ENCODE measurements at places on chromosomes 5 and 9.

DNA sequence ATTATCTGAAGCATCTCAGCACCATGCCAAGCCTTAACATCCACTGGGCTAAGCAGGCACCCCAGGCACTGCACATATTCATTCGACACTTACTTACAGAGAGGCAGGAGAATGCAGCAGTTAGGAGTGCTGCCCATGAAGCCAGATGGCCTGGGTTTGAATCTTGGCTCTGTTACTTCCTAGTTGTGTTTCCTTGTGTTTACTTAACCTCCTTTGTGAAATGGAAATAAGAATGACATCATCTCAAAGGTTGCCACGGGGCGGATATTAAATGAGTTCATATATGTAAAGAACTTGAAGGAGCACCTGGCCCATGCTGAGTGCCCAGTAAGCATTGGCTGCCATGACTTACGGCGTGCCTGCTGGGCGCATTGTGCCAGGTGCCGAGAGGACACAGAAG lies 565.2 kb downstream of the CDK5RAP2 start:
- H3K4me1 ChIP-seq, result no peaks in the 10 kb centered on the region
- no peak overlapping the region for H3K4me3 ChIP-seq
- H3K27ac ChIP-seq, result no peak overlapping the region
- peaks cover 5% of the 10 kb centered on the region for H3K27me3 ChIP-seq
- H3K36me3 ChIP-seq, result no peaks in the 10 kb centered on the region

GRCh38 chr9:137607141-137607857 lies 1.8 kb downstream of the ARRDC1 start:
- peak overlapping the region; percentile 11 for H3K27ac ChIP-seq
- DNase-seq, result peak; percentile 43
- no peaks in the 10 kb centered on the region for H3K27me3 ChIP-seq
- H3K36me3 ChIP-seq, result no peaks in the 10 kb centered on the region
- peak overlapping the region; percentile 76 for H3K4me3 ChIP-seq
- H3K4me1 ChIP-seq, result peaks cover 35% of the 10 kb centered on the region

DNA sequence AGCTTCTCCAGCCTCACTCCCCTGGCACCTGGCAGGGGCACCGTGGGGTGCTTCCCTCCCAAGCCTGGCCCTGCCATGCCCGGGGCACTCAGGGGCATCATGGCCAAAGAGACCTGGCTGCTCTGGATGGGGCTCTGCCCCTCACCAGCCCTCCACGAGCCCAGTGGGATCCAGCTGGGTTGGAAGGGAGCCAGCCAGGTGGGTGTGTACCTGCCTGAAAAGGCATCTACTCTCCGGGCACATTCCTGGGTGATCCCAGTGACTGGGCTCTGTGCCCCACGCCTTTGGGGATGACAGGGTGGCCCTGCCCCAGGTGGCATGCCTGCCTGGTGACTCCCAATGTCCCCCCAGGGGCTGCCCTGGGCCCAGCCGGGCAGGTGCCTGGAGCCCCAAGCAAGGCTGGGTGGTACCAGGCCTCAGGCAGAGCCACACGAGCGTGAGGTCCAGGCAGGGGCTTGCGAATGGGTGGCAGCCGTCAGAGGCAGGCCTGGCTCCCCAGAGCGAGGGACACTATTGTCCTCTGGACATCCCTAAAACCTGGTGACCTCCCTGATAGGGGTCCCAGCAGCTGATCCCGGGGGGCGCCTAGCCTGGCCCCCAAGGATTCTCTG lies 777 bp downstream of the GPSM1 start:
- H3K27me3 ChIP-seq, result no peaks in the 10 kb centered on the region
- peaks cover 6% of the 10 kb centered on the region for H3K4me1 ChIP-seq
- no peaks in the 10 kb centered on the region for H3K36me3 ChIP-seq
- peak overlapping the region; percentile 59 for H3K4me3 ChIP-seq
- DNase-seq, result peak; percentile 38
- H3K27ac ChIP-seq, result no peak overlapping the region

DNA sequence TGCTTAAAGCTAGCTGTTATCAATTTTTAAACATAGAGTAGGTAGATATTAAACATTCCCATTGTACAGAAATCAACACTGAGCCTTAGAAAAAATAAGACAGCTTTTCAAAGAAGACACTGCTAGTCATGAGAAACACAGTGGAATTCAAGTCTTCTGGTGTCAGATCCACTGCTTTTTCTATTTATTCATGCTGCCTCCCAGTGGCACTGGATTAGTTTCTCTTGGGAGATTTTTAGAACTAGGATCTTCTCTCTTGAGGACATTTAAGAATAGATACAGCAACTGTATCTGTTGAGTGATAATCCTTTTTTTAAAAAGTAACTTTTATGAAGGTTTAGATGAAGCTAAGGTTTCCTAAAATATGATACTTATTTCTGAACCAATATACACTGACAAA lies 1635.4 kb upstream of the C9orf72 start:
- H3K36me3 ChIP-seq, result no peaks in the 10 kb centered on the region
- peaks cover 30% of the 10 kb centered on the region for H3K27me3 ChIP-seq
- H3K4me3 ChIP-seq, result no peak overlapping the region
- peaks cover 8% of the 10 kb centered on the region for H3K4me1 ChIP-seq
- DNase-seq, result no peak

DNA sequence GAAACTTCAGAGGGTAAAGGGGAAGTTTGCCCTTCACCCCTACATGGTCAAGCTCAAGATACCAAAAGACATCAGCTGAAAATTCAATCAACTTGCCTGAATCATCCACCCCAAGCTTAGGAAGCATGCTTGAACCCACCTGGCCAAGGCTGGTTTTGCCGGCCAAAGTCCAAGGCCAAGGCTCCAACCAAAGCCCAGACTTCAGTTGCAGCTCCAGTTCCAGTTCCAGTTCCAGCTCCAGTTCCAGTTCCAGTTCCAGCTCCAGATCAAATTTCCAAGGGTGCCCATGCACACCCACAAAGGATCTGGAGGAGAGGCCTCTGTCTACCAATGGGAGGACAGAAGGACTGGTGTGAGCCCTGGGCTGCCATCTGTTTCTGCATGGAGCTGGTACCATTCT lies 4.6 kb upstream of the SERINC5 start:
- no peak overlapping the region for H3K27ac ChIP-seq
- peaks cover 15% of the 10 kb centered on the region for H3K4me1 ChIP-seq
- no peaks in the 10 kb centered on the region for H3K27me3 ChIP-seq
- no peak overlapping the region for H3K4me3 ChIP-seq
- H3K36me3 ChIP-seq, result peaks cover 8% of the 10 kb centered on the region

- H3K36me3 ChIP-seq, result no peaks in the 10 kb centered on the region
- no peak overlapping the region for H3K4me3 ChIP-seq
- no peak overlapping the region for H3K27ac ChIP-seq
- H3K4me1 ChIP-seq, result no peaks in the 10 kb centered on the region
- H3K27me3 ChIP-seq, result no peaks in the 10 kb centered on the region
Measured at GRCh38 chr5:10009802-10010201, 239.9 kb downstream of the ATPSCKMT start.

DNA sequence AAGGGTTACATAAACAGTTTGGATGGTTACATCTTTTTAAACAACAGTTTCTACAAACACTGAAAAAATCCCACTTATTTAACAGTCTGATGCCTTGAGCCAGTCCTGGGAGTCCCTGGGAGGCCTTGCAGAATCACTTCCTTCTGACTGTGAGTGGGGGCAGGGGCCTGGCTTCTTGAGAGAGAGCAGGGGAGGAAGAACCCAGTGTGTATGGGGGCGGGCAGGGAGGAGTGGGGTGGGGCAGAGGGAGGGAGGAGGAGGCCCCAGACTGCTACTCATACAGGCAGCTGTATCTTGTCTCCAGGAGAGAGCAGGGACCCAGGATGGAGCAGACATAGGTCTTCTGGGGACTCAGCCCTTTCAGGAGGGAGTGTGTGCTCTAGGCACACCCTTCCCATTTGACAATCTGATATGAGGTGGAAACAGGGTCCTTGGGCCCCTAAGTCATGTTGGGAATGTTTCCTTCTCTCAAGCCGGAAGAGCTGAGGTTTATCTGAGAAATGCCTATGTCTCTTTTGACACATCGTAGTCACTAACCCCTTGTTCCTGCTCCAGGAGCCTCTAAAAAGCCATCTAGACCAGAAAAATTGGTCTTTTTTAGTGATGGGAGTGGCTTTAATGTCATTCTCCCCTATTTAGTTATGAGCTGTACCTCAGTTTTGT lies 52.8 kb downstream of the IRF1 start:
- peak; percentile 81 for DNase-seq
- H3K4me1 ChIP-seq, result peaks cover 79% of the 10 kb centered on the region
- peak overlapping the region; percentile 65 for H3K27ac ChIP-seq
- H3K4me3 ChIP-seq, result peak overlapping the region; percentile 12

DNA sequence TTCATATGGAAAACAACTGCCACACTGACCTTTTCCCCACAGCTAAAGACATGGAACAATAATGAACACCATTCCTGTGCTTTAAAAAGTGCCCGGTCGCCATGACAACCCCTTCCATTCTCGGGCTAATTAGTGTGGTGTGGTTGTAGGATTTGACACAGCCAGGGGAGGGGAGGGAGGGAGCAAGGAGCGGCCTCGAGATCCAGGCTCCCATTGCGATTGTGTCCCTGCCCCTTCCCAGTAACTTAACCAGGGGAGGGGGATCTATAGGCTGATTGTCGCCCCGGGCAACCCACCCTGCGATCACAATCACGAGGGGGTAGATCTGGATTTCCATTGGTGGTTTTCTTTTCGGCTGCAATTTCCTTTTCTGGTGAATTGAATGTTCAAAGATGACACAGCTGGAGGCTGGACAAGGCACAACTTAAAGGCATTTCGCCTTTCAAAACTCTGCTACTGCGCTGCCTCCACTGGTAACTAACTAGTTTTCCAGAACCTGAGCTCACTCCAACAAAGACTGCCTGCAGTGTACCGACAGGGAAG lies 96.7 kb upstream of the RETREG1 start:
- H3K4me1 ChIP-seq, result no peaks in the 10 kb centered on the region
- DNase-seq, result no peak
- no peak overlapping the region for H3K27ac ChIP-seq
- no peaks in the 10 kb centered on the region for H3K36me3 ChIP-seq
- H3K4me3 ChIP-seq, result no peak overlapping the region
- H3K27me3 ChIP-seq, result peaks cover 4% of the 10 kb centered on the region

DNA sequence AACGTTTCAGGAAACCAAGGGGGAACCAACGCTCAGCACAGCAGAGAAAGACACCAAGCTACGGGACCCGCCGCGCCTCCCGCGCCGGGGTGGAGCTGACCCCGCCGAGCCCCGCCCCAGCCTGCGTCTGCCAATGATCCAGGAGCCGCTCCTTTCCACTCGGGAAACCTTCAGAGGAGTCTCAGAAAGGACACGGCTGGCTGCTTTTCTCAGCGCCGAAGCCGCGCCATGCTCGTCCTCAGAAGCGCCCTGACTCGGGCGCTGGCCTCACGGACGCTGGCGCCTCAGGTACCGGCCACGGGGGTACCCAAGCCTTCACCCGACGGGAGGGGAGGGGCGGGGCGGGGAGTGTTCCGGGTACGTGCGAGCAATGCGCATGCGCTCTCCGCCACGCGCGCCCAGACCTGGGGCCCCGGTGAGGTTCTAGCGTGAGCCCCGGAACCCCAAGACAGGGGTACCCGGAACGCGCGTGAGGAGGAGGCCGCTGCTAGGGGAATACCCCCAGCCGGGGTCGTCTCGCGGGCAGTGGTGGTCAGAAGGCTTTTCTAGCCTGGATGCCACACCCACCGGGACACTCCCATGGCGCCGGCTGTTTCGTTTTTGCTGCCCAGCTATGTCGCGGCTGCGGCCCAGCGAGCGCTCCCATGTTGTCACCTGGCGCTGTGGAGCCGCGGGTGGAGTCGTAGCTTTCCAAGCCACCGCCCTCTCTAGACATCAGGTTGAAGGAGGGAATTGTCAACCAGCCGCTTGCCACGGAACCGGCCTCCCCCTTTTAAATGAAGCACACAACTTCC lies at the start of gene NIPSNAP3A:
Gene NIPSNAP3A, plus strand, starts transcription at position 119 of the 794 bp plus-strand sequence. Its CDS starts 110 bp downstream, at position 229.
- peak within 1 kb of the TSS; percentile 85 for H3K4me3 ChIP-seq
- H3K4me1 ChIP-seq, result peaks cover 16% of the 10 kb centered on the region
- DNase-seq, result peak; percentile 92
- H3K27me3 ChIP-seq, result no peaks in the 10 kb centered on the region
- H3K27ac ChIP-seq, result peak within 1 kb of the TSS; percentile 96

DNA sequence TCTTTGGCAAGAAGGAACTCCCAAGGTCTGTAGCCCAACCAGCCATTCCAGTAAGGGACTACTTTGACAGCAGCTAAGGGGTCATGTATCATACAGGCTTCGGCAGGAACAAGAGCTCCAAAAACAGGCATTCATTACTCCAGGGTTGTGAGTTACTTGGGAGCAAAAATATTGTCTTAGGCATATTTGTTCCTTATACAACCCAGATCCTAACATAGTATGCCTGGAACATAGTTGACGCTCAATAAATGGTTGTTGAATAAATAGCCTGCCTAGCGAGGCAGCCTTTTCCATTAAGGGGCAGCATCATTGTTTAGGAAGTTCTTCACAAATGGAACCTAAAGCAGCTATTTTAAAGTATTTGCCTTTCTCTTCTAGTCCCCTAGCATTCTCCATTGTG lies 35.8 kb upstream of the FER start:
- no peaks in the 10 kb centered on the region for H3K4me1 ChIP-seq
- no peaks in the 10 kb centered on the region for H3K36me3 ChIP-seq
- peaks cover 10% of the 10 kb centered on the region for H3K27me3 ChIP-seq
- no peak for DNase-seq

DNA sequence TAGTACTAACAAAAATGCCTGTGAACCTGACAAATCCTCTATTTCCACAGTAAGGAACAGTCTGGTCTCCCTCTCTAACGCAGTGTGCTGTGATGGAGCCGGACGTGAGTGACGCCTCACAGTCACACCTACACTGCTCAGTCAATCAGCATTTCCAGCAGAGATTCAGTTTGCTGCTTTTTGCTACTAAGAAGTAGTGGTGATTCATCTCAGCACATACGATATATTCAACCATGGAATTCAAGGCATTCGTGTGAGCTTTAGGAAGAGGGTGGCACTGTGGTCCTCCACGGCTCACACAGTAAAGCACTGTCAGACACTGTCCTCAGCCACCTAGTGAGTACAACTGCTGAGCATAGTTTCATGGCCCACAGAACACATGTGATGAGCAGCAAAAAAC lies 70.9 kb downstream of the SETX start:
- peak overlapping the region; percentile 61 for H3K27ac ChIP-seq
- peaks cover 13% of the 10 kb centered on the region for H3K4me1 ChIP-seq
- peaks cover 52% of the 10 kb centered on the region for H3K36me3 ChIP-seq
- no peaks in the 10 kb centered on the region for H3K27me3 ChIP-seq

DNA sequence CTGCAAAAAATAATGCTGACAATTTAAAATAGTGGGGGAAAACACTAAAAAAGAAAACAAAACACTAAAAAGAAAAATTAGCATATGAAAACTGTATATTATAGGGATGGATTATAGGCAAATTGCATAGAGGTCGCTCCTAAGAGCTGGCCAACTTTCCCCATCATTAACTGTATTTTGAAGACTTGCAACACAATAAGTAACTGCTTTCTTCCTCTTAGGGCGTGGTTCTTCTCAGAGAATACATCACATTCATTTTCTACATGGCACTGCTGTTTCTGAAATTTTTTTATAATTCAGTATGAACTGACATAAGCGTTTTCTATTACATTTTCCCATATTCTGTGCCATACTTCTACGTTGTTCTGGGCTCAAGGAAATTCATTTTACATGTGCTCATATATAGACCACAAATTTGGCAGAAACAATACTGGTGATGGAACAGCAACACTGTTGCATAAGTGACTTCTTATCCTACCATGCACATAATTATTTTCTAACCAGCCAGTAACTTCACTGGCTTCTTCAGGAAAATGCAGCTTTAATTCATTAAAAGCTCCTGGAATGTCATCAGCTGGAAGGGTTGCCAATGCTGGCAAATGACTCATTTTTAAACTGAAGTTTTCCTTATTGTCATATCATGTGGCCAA lies 171.2 kb upstream of the DMAC1 start:
- no peak overlapping the region for H3K4me3 ChIP-seq
- no peaks in the 10 kb centered on the region for H3K27me3 ChIP-seq
- no peak overlapping the region for H3K27ac ChIP-seq
- no peaks in the 10 kb centered on the region for H3K36me3 ChIP-seq
- peaks cover 36% of the 10 kb centered on the region for H3K4me1 ChIP-seq

All from activated CD4-positive, alpha-beta T cell treated with anti-CD3 and anti-CD28 coated beads for 36 hours (primary cell).